NCI-H1694 treated with DMSO at 0.1 percent for 48 hours (cell line): ENCODE measurements at places on chromosomes 5 and 9.

- DNase-seq, result no peak
Observed at GRCh38 chr9:2260417-2261306, 245.5 kb downstream of the SMARCA2 start.

DNA sequence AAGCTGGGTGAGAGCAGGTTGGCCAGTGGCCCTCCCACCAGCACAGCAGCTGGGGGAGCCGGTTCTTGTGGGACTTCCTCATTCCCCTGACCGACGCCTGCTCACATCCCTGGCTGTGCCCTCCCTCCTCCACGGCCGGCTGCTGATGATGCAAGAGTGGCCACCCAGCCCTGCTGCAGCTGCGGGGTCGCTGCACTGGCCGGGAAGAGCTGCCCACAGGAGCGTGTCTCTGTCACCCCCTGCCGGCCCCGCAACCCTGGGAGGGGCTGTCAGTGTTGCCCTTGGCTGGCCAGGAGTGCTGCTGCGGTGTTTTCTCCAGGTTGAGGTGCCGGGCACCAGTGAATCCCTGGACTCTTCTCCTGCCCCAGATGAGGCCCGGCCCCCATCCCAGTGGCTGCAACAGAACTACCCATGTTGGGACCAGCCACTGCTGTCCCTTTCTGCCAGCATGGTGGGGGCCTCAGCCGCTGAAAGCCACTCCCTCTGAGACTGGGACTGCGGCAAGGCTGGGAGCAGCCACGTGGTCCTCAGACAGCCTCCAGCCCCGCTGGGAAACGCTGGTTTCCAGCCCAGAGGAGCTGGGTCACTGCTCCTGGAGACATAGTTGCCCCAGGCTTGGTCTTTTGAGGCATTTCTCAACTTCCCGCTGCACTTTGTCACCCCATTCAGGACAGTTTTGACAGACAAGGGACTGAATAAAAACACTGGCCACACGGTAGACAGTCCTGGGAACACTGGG is 739 bp downstream of the CARD9 start:
- DNase-seq, result peak; percentile 63

- DNase-seq, result no peak
Observed at GRCh38 chr9:126218359-126219125, 108.1 kb upstream of the MVB12B start.

GRCh38 chr9:17833846-17834245 is 255.0 kb downstream of the SH3GL2 start:
- no peak for DNase-seq

DNA sequence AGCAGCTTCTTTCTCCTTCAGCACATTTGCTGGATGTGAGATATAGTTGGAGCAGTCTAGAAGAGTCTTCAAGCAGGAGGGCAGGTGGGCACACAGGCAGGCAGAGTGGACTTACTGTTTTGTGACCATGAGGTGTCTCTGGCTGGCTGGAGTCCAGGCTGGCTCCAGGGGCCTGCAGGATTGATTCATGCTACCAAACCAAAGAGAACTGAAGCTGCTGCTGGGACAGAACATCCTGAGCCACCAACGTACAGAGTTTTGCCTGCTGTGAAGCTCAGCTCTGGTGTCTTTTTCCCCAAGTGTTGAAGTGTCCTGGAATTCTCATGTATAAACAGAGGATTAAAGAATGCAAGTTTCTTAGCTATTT is 45.7 kb downstream of the CYSTM1 start:
- DNase-seq, result no peak

DNA sequence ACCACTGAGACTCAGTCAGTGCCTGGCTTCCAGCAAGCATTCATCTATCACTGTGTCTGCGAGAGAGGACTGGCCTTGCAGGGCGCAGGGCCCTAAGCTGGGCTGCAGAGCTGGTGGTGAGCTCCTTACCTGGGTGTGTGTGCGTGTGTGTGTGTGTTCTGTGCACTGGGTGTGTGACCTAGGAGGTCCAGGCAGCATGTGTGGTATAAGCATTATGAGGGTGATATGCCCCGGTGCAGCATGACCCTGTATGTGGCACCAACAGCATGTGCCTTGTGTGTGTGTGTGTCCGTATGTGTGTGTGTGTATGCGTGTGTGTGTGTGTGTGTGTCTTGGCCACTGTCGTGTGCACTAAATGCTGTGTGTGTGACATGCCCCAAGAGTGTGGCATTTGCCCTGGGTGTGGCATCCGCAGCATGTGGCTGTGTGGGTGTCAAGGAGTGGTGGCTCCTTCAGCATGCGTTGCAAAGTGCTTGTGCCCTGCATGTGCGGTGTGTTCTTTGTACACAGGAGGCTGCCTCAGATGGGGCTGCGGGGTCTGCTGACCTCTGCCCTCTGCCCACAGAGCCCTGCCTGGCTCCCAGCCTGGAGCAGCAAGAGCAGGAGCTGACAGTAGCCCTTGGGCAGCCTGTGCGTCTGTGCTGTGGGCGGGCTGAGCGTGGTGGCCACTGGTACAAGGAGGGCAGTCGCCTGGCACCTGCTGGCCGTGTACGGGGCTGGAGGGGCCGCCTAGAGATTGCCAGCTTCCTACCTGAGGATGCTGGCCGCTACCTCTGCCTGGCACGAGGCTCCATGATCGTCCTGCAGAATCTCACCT is 3.3 kb downstream of the FGFR4 start:
- DNase-seq, result no peak

DNA sequence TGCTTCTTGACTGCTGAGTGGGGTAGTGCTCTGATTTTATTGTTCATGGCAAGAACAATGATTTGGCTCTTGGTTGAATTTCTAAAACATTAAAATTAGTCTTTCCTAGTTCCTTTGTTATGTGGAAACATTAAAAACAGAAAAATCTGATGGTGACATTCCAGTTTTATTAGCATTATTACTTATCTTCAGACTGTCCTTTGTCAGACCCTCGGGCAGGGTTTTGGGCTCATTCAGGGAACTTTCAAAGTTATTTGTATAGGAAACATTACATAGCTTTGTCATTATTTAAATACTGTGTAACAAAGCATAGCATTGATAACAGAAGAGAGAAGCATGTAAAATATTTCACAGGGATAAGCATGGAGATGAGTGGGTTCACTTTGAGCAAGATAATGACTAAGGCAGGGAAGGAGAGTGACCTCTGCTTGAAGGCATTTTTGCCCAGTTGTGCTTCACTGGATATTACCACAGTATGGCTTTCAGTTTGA is 119.9 kb downstream of the KDM4C start:
- no peak for DNase-seq

DNA sequence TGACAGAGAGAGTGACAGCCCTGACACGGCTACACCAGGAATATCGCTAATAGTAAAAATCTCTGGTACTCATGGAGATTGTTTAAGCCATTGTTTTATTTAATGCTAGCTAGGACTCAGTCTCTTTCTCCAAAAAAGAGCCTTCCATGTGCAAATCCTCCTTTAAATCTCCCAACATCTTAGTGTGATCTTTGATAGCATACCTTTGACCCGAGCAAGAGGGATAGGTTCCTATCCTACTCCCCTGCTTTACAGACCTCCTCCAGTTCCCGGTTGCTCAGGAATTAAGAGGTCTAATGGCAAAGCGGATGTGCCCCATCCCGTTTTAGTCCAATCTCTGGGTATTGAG is 663 bp upstream of the FRMD3 start:
- no peak for DNase-seq

GRCh38 chr5:134001938-134002731 is 2.6 kb downstream of the VDAC1 start:
- DNase-seq, result no peak

DNA sequence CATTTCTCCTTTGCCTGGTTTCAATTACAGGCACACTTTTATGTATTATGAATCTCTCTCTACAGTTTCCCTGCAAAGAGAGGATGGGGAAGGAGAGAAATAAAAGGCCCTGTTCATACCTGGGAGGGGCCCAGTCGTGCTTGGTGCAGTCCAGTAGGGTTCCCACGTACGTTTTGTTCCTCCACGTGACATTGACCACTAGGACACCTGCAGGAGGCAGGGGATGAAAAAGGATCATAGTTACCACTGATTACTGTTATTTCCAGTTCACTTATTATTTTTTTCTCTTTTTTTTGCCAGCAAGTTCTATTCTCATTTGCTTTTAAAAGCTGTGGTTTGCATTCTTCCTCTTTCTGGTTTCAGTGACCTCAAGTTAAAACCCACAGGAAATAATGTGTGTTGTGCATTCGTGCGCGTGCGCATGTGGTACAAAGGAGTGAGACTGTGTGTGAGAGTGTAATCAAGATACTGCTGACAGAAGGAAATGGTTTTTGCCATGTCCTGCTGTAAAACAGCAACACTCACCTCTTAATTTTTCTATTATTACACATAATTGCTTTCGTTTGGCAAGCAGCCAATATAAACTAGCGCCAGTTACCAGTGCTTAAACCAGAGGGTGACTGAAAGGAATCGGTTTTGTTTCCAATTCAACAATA is 96.8 kb downstream of the ZNF608 start:
- peak; percentile 83 for DNase-seq
